ENCODE measurements at places on chromosomes 6 and 20.

DNA sequence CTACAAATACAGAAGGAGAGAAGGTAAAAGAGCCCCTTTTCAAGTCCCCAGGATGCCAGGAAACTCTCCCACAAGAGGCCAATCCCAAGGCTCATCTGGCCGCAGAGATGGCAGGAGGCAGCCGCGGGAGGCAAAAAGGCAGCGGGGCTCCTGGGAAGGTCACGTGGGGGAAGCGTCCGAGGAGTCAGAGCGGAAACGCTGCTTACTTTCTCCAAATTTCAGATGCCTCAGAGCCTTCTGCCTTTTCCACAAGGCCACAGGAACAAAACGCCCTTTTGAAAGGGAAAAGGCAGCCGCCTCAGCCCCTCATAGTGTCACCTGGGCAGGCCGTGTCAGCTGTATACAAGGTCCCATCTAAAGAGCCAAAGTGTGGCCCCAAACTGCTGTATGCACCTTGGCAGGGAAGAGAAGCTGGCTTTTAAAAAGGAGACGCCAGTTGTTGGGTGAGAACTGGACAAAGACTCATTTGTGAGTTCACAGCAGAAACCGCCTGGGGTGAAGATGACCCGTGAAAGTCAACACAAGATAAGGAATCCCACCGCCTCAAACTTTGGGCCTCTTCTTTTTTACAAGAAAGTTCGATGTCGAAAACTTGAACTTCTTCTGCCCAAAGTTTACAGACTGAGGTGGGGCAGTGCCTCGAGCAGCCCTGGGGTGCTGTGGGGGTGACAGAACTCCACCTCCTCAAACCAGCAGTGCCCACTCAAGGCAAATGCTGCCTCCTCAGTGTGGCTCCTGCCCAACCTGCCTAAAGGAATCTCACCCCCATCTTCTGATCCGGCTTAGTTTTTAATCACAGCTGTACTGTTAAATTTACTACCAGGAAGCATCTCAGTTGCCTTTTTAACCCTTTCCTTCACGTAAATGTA lies 45.4 kb downstream of the EZR start:
- no peak for DNase-seq

DNA sequence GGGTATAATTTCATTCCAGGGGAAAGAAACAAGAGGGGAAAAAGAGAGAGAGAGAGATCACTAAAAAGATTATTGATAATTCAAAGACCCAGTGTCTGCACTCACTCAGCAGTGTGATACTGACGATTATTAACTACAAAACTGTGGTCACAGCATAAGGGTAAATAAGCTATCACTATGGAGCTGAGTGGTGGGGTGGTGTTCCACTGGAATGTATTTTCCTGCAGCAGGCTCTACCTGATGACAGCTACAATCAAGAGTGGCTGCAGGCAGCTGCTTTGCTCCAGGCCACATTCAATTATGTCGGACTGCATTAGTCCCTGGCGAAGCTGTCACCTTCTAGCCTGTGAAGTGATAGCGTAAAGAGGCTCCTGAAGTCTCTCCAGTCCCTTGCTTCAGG lies 122.2 kb upstream of the TFAP2D start:
- no peak for DNase-seq

- DNase-seq = no peak
These were observed 22.5 kb downstream of the HLA-G start for GRCh38 chr6:29850011-29850553.

DNA sequence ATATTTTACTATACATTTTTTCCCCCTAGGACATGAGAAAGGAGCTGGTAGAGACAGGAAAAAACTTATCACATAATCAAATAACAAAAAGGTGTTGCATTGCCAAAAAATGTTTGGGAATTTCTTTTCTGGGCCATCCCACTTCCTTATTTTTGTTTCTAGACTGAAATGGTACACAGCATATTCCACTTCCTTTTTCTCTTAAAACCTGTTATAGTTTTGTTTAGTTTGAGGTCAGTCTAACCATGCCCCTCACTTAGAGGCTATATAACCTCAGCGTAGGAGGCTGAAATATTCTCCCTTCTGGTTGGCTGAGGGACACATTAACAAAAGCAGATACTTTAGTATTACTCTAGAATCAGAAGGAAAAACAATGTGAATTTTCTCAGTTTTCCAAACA lies 323.9 kb downstream of the GJA1 start:
- no peak for DNase-seq

GRCh38 chr6:11798096-11798495 lies 19.5 kb upstream of the ADTRP start:
- DNase-seq = no peak

DNA sequence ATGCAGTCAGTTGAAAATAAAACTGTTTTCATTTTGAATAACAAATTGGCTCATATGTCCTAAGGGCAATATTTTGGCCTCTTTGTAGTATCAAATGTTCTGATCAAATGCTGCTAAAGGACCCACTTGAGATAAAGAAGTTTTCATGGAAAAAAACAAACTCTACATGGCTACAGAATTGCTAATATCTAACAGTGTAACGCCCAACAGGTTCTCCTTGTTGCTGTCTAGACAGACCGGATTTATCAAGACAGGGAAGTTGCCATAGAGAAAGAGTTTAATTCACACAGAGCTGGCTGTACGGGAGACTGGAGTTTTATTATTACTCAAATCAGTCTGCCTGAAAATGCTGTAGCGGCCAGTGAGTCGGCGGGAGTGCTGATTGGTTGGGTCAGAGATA lies 19.4 kb upstream of the MAN1A1 start:
- no peak for DNase-seq

DNA sequence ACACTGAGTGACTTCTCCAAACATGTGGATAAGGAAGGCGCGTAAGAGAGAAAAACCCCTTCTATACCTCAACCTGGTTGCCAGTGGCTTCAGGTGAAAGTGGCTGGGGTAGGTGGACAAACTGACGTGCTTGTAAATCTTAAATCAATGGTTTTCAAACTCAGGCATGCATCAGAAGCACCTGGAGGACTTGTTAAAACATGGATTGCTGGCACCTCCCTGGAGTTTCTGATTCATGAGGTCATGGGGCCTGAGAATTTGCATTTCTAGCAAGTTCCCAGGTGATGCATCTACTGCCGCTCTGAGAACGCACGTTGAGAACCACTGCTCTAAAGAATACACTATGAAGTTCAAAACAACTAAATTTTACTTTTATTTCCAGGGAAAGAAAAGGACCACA lies 31.9 kb upstream of the TAB2 start:
- no peak for DNase-seq

- DNase-seq = no peak
These were observed 554.7 kb upstream of the HS3ST5 start for GRCh38 chr6:114897536-114897935.

Data from stimulated activated CD4-positive, alpha-beta T cell treated with anti-CD3 and anti-CD28 coated beads, Interleukin-12 subunit alpha, Interleukin-12 subunit beta, amount 100 ng/mL, for 4 hours (primary cell).